Vagina (tissue), 2 donors: ENCODE measurements at places on chromosomes 4 and X.

DNA sequence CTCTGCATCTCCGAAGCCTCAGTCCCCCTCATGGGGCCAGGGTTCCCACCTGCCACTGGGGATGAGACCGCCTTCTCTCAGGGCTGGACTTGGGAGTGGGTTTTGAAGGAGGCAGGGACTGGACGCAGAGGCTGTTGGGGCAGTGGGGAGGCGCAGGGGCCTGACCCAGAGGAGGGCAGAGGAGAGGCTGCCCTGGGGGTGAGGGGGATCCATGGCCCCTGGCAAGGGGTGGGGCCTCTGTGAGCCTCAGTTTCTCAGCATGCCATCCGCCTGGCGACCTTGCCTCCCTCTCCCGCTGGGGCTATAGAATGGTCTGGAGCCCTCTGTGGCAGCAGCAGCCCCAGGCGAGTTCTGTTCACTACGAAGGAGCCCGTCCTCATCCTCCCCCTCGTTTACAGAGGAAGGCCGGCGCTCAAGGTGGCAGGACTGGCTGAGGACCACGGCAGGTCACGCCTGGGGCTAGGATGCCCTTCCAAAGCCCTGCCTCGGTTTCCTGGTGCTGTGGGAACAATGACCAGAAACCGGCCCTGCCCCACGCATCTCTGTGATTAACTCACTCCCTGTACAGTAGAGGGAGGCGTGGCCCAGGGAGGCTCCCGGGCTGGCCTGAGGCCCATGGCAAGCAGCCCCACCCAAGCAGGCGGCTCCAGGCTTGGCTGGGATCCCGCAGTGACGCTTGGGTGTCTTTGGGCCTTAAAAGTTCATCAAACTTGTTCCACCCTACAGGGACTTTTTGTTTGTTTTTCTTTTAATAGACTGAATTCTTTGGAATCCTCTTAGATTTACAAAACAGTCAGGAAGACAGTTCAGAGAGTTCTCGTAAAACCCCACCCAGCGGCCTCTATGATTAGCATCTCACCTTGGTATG, 16.0 kb upstream of the SH3TC1 start:
- no peak for DNase-seq

GRCh38 chr4:182492423-182492822, 249.2 kb downstream of the TENM3 start:
- DNase-seq: no peak

- no peak for DNase-seq
Observed at GRCh38 chrX:68914479-68914946, 85.7 kb downstream of the EFNB1 start.

DNA sequence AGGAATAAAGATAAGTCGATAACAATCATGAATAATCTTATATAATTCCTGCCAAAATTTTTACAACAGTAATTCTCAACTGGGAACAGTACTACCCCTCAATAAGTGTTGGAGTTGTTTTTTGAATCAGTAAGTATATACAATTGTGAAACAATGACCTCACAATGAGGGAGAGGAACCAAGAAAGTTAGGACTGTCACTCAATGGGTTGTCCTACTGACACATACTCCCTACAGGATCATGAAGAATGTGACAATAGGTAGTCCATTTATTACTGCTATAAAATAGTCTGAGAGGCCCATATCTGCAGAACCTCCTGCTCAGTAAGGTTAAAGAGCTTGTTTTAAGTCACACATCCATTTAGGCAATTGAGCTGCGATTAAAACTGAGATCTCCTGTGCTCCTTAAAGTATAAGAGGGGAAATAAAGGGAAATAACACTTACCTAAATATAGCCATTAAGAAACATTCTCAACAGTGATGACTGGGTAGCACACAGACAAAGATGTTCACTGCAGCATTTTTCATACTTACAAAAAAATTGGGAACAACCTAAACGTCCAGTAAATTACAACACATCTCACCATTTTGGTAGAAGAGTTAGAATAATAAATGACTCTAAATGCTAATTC, 26.2 kb downstream of the FBXW7 start:
- no peak for DNase-seq

DNA sequence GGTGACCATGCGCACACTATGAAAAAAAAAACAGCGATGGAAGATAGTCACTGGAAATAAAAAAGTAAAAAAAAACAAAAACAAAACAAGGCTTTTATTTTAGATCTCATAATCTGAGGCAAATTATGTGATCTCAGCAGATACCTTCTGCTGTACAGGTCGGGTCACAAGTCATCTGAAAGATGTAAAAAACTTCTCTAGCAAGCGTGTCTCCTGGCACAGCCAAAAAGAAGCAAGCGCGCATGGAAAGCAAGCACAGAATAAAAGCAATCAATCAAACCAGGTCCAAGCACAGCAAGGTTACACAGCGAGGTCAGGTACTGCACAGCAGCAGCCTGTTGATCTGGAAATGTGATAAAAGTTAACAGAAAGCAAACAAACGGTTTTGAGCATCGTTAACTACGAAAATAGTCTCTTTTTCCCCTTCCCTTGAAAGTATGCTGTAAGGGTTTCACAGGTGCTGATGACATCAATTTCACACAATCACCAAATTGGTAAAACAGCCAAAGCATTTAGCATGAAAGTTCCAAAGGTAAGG, 79.3 kb upstream of the MTNR1A start:
- DNase-seq: no peak
